Esophagus muscularis mucosa (tissue), 4 donors: ENCODE measurements at places on chromosomes 2 and 18.
A peak's percentile ranks its signal among the peaks of the same experiment; 100 is the strongest.

GRCh38 chr2:99597616-99598015 lies 107.8 kb upstream of the REV1 start:
- DNase-seq: no peak

DNA sequence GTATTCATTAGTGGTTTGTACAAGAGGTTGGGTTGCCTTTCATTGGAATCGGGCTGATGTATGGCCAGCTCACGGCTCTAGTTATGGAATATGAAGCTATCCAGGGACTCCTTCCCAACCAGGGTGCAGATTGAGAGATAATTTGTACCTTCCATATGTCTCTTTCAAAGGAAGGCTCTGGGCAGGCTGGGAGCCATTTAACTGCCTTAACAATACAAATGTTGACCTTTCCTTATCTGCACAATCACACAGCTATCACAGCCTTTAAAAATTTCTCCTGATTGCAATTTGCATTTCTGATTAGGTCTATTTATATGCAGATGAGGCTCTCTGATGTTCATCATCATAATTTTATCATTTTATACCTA lies 58.7 kb downstream of the MYO3B start:
- no peak for DNase-seq

DNA sequence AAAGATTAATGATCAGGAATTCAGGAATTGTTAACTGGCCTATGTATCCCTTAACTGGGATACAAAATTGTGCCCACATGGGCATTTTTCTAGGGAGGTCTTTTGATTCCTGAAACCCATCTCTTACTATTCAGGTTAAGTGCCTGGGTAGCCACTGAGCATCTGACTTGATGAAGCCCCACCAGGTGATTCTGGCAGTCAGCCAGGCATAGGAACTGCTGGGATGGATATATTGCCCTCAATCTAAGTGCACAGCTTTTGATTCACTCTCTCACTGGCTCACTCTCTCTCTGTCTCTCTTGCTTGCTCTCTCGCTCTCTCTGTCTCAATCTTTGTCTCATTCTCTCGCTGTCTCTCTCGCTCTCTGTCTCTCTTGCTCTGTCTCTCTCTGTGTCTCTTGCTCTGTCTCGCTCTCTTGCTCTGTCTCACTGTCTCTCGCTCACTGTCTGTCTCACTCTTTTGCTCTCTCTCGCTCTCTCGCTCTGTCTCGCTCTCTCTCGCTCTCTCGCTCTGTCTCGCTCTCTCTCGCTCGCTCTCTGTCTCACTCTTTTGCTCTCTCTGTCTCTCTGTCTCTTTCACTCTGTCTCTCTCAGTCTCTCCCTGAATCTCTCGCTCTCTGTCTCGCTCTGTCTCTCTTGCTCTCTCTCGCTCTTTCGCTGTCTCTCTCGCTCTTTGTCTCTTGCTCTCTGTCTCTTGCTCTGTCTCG lies 22.3 kb downstream of the INPP1 start:
- no peak for DNase-seq

- peak; percentile 53 for DNase-seq
These were observed 292.0 kb downstream of the CNTNAP5 start for GRCh38 chr2:124316881-124317605.

GRCh38 chr2:229653531-229653930 lies 60.8 kb downstream of the DNER start:
- DNase-seq: no peak

GRCh38 chr2:54336136-54336976 lies 80.3 kb upstream of the TSPYL6 start:
- DNase-seq: peak; percentile 81
